Esophagus squamous epithelium (tissue), 5 donors: ENCODE measurements at places on chromosomes 3 and 15.

- H3K36me3 ChIP-seq: no peaks in the 10 kb centered on the region
- H3K4me1 ChIP-seq: peaks cover 10% of the 10 kb centered on the region
- no peak for DNase-seq
- no peaks in the 10 kb centered on the region for H3K27me3 ChIP-seq
- H3K4me3 ChIP-seq: no peak overlapping the region
- H3K27ac ChIP-seq: no peak overlapping the region
Observed at GRCh38 chr3:125103406-125103805, 47.6 kb upstream of the HEG1 start.

GRCh38 chr15:66025015-66025452, 155.7 kb downstream of the RAB11A start:
- DNase-seq: no peak
- no peaks in the 10 kb centered on the region for H3K27me3 ChIP-seq
- no peak overlapping the region for H3K27ac ChIP-seq
- no peaks in the 10 kb centered on the region for H3K36me3 ChIP-seq

DNA sequence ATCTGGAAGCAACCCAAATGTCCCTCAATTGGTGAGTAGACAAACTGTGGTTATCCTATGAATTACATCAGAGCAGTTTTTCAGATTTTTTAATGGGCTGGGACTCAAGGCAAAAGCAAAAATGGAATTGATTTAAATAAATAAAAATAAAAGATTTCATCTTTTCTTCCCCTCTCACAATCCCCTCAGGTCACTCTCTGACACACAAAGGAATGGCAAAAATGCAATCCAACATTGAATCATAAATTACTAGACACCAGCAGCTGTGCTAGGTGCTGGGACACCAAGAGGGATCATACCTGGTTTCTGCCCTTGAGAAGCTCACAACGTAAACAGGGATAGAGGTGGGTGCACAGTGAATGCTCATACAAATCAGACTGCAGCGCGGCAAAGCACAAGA, 58.8 kb downstream of the CPN2 start:
- no peaks in the 10 kb centered on the region for H3K27me3 ChIP-seq
- no peaks in the 10 kb centered on the region for H3K36me3 ChIP-seq
- H3K27ac ChIP-seq: no peak overlapping the region
- H3K4me3 ChIP-seq: no peak overlapping the region
- DNase-seq: no peak

DNA sequence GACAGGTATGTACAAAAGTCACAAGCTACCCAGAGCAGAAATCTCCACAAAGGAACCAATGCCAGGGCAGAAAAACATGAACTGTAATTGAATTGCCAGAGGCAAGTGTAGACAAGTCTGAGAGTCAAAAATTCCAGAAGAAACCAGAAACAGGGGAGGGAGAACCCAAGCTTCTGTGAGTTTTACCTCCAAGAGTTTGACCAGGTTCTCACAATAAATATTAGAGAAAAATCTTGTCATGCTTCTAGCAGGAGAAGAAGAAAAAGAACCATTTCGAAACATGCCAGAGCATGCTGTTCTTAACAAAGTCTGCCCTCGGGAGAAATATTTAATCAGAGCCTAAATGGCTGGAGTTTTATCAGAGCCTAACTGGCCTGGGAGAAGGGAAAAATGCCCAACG, 32.5 kb upstream of the AP3B2 start:
- peaks cover 3% of the 10 kb centered on the region for H3K4me1 ChIP-seq
- peak overlapping the region; percentile 45 for H3K27ac ChIP-seq
- H3K27me3 ChIP-seq: no peaks in the 10 kb centered on the region
- H3K4me3 ChIP-seq: no peak overlapping the region
- no peak for DNase-seq

DNA sequence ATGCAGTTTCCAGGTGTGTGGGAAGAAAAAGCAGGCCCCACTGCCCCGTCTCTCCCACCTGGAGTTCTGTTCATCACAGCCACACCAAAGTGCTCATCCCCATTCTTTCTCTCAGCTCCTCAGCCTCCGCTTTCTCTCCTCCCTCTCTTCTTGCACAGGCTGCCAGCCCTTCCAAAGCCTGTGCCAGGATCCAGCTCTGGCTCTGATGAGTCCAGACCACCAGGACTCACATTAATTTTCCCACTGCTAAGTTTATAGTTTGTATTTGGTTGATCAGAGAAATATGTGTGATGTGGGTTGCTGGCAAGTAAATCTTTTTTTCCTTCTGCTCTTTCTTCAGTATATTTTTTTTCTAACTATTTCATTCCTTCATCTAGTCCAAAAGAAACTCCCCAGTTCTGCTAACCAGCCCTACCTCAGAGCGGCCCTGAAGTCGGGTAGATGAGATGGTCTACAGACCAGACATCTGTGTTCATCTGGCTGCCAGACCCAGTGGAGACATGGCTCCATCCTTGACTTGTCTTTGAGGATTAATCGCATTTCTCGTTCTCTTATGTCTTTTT, 49.8 kb downstream of the BOC start:
- no peak for DNase-seq
- peak overlapping the region; percentile 80 for H3K27ac ChIP-seq
- H3K27me3 ChIP-seq: no peaks in the 10 kb centered on the region
- H3K36me3 ChIP-seq: no peaks in the 10 kb centered on the region

DNA sequence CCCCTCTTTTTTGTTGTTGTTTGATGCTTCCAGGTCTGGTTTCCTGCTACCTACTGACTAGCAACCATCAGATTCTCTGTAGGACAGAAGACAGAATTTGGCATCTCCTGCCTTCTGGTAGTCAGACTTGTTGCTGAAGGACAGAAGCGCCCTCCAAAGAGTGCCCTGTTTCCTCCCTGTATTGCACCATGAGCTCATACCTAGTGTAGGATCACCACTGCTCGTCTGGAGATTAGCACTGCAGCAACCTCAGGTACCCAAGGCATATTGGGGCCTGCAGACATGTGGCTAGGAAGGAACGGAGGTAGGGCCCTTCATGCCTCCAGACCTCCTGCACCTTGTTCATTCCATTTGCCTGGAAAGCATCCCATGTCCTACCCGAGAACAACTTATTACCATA, 78.1 kb downstream of the NPTN start:
- no peak for DNase-seq
- H3K36me3 ChIP-seq: no peaks in the 10 kb centered on the region
- no peak overlapping the region for H3K4me3 ChIP-seq
- no peak overlapping the region for H3K27ac ChIP-seq

DNA sequence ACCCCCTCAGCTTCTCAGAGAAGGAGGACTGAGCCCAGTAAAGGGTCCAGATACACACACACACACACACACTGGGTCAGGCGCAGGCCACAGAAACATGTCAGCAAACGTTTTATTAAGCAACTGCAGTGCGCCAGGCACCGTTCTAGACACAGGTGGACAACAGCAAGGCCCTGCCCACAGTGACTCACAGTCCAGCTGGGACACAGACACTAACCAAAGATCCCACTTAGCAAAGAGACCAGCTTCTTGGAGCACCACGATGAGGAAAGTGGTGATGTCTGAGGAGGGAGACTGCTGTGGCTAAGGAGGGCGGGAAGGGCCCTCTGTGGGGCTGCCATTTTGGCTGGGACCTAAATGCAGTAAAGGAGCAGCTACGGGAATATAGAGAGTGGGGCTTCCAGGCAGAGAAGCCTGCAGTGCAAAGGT, 2.8 kb upstream of the VILL start:
- H3K27me3 ChIP-seq: no peaks in the 10 kb centered on the region
- DNase-seq: no peak
- H3K4me3 ChIP-seq: no peak overlapping the region

DNA sequence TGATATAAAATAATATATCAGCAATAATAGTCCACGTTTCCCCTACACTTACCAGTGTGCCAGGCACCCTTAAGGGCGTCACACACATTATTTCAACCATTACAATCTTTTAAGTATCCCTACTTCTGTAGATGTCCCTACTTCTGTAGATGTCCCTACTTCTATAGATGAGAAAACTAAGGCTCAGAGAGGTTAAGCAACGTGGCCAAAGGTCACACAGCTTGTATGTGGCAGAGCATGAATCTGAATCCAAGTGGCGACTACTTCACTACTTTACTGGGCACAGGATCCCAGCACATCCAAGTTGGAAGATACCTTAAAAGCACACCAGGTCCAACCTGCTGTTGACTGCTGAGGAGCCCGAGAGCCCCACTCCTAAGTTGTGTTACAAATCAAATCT, 77.5 kb downstream of the TLE3 start:
- no peaks in the 10 kb centered on the region for H3K36me3 ChIP-seq
- no peak overlapping the region for H3K4me3 ChIP-seq
- peaks cover 28% of the 10 kb centered on the region for H3K4me1 ChIP-seq
- H3K27me3 ChIP-seq: peaks cover 79% of the 10 kb centered on the region
- no peak for DNase-seq
- H3K27ac ChIP-seq: no peak overlapping the region

GRCh38 chr15:73748730-73749129, 4.4 kb downstream of the INSYN1 start:
- H3K36me3 ChIP-seq: no peaks in the 10 kb centered on the region
- peaks cover 29% of the 10 kb centered on the region for H3K27me3 ChIP-seq
- no peak overlapping the region for H3K4me3 ChIP-seq
- DNase-seq: no peak

- no peak overlapping the region for H3K4me3 ChIP-seq
- no peak overlapping the region for H3K27ac ChIP-seq
- no peaks in the 10 kb centered on the region for H3K36me3 ChIP-seq
- no peaks in the 10 kb centered on the region for H3K27me3 ChIP-seq
- peaks cover 5% of the 10 kb centered on the region for H3K4me1 ChIP-seq
- no peak for DNase-seq
Observed at GRCh38 chr15:64599226-64599625, 138.8 kb downstream of the ZNF609 start.

GRCh38 chr3:126284258-126284904, 72.8 kb downstream of the KLF15 start:
- no peaks in the 10 kb centered on the region for H3K27me3 ChIP-seq
- DNase-seq: no peak
- no peaks in the 10 kb centered on the region for H3K36me3 ChIP-seq
- no peak overlapping the region for H3K27ac ChIP-seq
- H3K4me1 ChIP-seq: peaks cover 21% of the 10 kb centered on the region

GRCh38 chr3:111794711-111795110, 64.4 kb upstream of the PHLDB2 start:
- H3K36me3 ChIP-seq: no peaks in the 10 kb centered on the region
- H3K27ac ChIP-seq: no peak overlapping the region
- H3K4me1 ChIP-seq: peaks cover 12% of the 10 kb centered on the region
- no peak overlapping the region for H3K4me3 ChIP-seq

DNA sequence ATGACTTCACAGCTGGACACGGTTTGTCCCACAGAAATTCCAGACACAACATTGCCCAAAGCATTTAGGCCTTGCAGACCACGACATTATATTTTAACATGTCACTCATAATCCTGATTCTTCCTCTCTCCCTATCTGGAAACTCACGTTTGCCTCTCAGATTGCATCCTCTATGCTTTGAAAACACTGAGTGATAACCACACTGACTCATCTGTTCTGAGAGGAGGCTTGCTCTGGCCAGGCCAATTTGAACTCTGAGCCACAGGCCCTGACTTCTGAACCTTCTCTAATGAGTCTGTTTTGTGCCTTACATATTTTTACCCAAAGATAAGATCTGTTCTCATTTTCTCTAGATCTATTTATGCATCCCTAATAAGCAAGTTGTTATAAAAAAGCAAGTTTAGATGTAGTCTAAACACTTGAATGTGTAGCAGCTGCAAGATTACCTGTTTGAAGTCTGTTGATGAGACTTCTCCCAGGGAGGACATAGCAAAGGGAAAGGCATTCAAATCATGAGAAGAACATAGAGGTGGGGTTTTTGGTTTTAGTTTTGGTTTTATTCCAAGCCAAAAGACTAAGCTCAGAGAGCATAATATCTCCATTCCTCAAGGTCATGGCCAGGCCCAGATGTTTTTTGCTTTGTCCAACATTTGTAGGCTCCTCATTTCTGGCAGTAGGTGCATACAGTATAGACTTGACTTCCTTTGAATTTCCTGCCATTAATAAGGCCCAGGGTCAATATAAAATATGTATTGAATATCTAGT, 234.4 kb upstream of the LRTM1 start:
- H3K27me3 ChIP-seq: no peaks in the 10 kb centered on the region
- DNase-seq: no peak
- H3K4me3 ChIP-seq: no peak overlapping the region
- H3K36me3 ChIP-seq: no peaks in the 10 kb centered on the region
- no peak overlapping the region for H3K27ac ChIP-seq

- H3K4me1 ChIP-seq: peaks cover 30% of the 10 kb centered on the region
- no peak for DNase-seq
- no peak overlapping the region for H3K27ac ChIP-seq
- no peak overlapping the region for H3K4me3 ChIP-seq
Observed at GRCh38 chr3:122890077-122890719, 95.3 kb downstream of the SLC49A4 start.

- H3K4me1 ChIP-seq: peaks cover 3% of the 10 kb centered on the region
- no peaks in the 10 kb centered on the region for H3K27me3 ChIP-seq
- no peak overlapping the region for H3K4me3 ChIP-seq
- H3K36me3 ChIP-seq: peaks cover 4% of the 10 kb centered on the region
- no peak for DNase-seq
- no peak overlapping the region for H3K27ac ChIP-seq
Observed at GRCh38 chr3:45462522-45463265, 74.3 kb downstream of the LARS2 start.

DNA sequence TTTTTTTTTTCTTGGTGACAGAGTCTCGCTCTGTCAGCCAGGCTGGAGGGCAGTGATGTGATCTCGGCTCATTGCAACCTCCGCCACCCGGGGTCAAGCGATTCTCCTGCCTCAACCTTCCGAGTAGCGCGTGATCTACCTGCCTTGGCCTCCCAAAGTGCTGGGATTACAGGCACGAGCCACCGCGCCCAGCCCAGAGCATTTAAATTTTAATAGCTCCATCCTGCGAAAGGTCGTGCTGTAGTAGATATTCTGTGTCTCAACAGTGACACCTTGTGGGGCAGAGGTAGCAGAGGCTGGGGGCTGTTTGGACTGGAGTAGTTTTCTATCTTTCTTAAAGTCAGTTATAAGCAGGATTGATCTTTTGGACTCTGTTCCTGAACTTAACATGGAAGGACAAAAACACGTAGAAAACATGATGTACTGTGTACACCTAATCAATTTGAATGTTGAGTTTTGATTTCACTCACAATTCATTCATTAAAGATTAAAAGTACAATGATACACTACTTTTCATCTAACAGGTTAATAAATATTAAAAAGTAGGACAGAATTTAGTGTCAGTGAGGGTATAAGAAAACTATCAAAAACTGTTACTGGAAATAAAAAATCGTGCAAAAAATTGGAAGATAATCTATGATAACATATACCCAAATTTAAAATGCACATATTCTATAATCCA, 11.0 kb upstream of the PDCD6IP start:
- no peak overlapping the region for H3K27ac ChIP-seq
- no peak for DNase-seq
- H3K4me1 ChIP-seq: peaks cover 6% of the 10 kb centered on the region
- H3K4me3 ChIP-seq: peak overlapping the region; percentile 8
